ENCODE measurements at places on chromosomes 5 and 9.

GRCh38 chr5:83055166-83055565 is 22.0 kb downstream of the TMEM167A start:
- no peak for DNase-seq

GRCh38 chr9:126626127-126626925 is 12.6 kb downstream of the LMX1B start:
- peak; percentile 42 for DNase-seq

GRCh38 chr5:140842798-140843733 is 2.1 kb downstream of the PCDHA8 start:
- no peak for DNase-seq

- DNase-seq, result no peak
Observed at GRCh38 chr5:181224390-181225229, 1.5 kb downstream of the TRIM41 start.

DNA sequence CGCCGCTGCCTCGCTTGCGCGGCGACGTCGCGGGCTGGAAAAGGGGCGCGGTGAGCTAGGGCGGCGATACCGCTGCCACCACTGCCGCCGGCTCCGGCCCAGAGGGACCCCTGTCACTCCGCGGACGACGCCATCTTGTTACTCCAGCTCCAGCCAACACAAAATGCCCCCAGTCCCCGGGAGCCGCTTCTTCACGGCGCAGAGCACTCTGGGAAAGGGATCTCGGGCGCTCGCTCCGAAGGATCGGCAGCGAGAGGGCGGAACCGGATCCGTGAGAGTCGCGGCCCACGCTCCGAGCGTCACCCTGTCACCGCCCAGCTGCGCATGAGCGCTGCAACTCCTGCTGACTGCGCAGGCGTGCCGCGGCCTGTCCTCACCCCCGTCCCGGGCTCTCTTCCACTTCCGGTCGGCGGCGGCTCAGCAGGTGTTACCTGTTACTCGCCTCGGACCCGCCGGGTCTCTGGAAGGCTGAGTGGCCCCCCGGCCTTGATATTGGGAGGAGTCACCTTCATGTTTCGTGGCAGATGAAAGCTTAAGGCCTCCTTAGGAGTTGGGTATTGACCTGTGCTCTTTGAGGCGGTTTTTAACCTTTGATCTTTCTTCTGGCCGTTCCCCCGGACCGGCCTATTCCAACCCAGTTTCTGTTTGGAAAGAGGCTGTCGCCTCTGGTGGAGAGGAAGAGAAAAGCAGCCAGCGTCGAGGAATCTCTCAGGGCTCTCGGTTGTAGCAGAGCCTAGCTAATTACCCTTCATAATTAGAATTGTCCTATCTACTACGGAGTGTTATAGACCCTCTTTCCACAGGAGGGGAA is at the start of gene CSNK1A1:
CSNK1A1 (minus strand) TSS at position 213 of the 811 bp plus-strand sequence. CDS start 475 bp downstream, outside the sequence.
- peak; percentile 92 for DNase-seq

DNA sequence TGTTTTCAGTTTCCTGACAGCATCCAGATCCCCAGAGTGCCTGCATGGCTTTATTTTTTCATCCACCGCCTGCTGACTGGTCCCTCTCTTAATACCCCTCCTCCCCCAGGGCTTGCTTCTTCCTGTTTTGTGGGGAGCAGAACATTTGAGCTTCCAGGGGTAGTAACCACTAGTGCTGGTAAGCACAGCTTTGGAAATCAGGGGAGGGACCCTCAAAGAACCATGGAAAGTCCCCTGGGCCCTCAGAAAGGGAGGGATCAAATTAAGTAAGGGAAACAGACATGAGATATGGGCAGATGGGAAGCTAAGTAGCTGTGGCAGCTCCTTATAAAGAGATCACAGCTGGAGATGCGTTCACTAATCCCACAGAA is 26.8 kb downstream of the GRIA1 start:
- no peak for DNase-seq

GRCh38 chr9:126301985-126302603 is 24.5 kb upstream of the MVB12B start:
- peak; percentile 83 for DNase-seq

DNA sequence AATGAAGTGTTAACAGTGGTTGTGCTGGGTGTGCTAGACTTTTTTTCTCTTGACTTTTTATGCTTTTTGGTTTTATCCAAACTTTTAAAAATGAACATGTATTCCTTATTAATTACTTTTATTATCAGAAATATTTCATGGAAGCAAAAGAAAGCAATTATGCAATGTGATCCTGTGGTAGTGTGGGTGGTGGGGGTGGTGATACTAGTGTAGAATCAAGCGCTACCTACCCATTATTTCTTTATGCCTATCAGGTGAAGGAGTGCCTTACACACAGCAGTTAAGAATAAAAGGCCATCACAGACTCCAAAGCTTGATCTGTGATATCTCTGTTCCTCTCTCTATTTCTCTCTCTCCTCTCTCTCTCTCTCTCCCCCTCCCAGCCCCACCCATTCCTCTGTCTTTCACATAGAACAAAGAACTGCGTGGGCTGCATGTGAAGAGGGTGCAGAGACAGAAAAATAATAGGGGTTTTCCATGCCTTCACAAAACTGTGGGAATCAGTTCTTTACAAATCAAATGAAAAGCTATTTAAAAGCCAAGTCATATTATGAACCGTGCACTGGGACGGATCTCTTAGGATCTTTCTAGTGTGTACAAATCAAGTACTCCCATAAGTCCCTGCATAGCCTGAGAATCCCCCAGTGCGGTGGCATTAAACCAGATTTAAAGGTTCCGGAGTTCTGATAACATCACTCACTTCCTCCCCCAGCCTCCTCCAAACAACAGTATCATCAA is 351.2 kb downstream of the RAB3C start:
- DNase-seq, result no peak

- DNase-seq, result peak; percentile 63
Observed at GRCh38 chr5:174531782-174532191, 192.6 kb upstream of the MSX2 start.

- no peak for DNase-seq
Observed at GRCh38 chr5:169012450-169012849, 288.5 kb downstream of the SLIT3 start.

GRCh38 chr9:72384710-72385485 is 19.9 kb upstream of the ZFAND5 start:
- DNase-seq, result no peak

DNA sequence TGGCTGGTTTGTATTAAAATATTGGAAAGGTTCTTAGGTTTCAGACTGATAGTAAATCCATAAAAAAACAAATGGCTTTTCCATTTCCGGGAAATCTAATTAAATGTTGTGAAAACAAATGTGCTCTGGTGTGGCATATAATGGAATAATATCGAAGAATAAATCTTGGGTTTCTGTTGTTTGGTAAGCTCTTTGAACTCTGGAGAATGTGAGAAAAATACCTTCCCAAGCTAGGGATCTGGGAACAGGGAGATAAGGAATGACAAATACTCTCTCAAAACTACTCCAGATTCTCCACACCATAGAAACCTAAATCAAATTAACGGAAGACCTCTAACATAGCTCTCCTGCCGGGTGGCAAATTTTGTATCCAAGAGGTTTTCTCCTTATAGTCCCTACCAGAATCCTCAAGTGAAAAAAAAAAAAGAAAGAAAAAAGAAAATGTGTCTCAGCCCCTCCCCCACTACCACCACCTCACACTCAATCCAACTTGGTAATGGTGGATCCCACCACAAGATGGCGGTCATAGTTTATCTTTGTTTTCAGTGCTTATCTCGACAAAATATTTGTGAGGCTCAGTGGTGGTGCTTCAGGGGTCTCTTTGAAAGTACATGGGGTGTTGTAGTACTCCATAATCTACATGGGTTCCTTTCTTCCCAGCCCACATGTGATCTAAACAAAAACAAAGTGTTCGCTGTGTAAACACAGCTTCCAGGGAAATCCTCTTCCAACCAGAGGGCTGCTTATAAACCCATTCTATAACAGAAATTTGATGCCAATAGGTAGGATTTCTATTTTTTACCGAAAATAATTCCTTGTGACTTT is 54.5 kb upstream of the FST start:
- DNase-seq, result peak; percentile 55

GRCh38 chr9:9337129-9337528 is 1275.7 kb downstream of the PTPRD start:
- DNase-seq, result no peak

DNA sequence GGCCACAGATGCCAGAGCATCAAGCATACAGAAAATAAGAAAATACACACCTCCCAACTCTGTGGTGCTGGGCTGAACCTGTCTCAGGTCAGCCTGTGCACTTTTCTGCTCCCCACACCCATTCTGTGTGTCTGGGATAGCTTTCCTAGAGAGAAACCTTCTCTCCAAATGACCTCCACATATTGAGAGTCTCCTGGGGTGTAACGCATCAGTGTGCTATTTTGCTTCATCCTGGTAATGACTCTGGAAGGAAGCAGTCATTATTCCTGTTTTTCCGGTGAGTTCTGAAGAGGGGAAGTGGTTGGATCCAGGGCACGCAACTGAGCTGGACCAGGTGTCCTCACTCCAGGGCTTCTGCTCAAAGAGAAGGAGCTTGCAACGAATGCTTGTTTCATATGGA is 73.2 kb upstream of the SH3PXD2B start:
- DNase-seq, result no peak

GRCh38 chr5:41656597-41656996 is 146.2 kb upstream of the PLCXD3 start:
- peak; percentile 29 for DNase-seq

- no peak for DNase-seq
Observed at GRCh38 chr5:9562141-9562540, 16.3 kb upstream of the SEMA5A start.

- no peak for DNase-seq
Observed at GRCh38 chr5:10501554-10502075, 59.9 kb downstream of the ROPN1L start.

- DNase-seq, result no peak
Observed at GRCh38 chr5:134541736-134542376, 16.4 kb downstream of the JADE2 start.

DNA sequence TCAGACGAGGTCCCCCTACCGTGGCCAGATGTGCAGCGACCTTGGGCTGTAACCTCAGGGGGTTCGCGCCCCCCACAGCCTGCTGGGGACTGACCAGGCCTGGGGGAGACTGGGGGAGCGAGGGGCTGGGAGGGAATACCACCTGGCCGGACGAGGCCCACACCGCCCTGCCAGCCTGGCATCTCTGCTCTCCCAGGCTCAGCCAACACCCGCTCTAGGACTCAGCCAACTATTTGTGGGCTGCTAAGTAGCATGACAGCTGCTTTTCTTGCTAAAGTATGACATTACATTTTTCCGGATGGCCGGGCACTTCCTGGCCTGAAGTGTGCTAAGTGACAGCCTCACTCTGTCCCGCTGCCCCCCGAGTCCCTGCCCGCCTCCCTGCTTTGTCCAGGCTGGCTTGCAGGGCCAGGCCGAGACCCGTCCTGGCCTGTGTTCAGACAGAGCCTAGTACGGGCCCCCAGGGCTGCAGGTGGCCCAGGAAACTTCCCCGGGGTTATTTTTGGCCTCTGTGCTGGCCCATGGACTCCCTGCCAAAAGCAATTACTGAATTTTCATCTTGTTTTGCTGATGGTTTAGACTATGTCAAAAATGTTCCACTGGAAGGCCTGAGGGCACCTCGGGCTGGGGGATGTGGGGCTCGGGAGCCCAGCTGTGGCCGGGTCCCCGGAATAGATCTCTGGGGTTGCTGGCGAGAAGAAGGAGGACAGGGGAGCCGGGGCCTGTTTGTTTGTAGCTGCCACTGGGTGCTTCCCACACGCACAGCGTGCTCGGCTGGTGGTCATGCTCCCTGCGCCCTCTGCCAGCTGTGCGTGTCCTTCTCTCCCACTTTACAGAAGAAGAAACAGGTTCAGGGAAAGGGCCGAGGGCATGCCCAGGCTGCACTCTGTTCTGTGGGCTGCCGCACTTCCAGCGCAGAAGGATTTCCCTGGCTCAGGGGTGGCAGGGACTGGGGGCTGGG is 13.4 kb upstream of the SLC2A6 start:
- peak; percentile 20 for DNase-seq

GRCh38 chr5:464843-465590 is 22.0 kb downstream of the EXOC3 start:
- DNase-seq, result no peak

GRCh38 chr9:70119786-70120185 is 76.1 kb downstream of the MAMDC2 start:
- DNase-seq, result no peak

DNA sequence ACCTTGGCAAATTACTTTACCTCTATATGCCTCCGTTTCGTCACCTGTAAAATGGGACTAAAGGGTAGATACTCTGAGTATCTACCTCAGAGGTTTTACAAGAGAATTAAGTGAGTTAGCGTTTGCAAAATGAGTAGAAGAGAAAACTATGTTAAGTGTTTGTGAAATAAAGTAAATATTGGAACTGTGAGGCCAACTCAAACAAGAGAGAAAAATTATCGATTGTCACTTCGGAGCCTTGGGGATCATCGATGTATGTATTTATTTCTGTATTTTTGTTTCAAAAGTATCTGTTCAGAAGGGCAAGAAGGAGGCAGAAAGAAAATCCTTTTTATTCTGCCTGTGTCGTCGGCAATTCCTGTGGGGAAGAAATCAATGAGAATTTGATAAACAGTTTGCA is 25.8 kb upstream of the C5orf58 start:
- DNase-seq, result no peak

DNA sequence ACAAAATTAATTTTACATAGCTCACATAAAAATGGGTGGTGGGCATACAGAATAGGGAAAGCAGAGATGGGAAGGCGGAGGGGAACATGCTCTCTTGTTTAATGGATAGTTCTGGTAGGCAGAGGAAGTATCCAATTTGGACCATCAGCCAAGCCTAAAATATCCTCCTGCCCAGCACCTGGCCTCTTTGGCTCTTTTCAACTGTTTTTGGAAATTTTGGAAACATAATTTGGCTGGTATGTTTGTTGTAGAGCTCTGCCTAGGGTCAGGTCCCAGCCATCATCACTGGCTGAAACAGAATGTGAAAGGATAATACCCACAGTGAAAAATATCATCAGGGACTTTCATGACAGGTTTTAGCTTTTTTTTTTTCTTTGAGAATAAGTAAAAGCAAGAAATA is 467.3 kb upstream of the DMAC1 start:
- DNase-seq, result no peak

DNA sequence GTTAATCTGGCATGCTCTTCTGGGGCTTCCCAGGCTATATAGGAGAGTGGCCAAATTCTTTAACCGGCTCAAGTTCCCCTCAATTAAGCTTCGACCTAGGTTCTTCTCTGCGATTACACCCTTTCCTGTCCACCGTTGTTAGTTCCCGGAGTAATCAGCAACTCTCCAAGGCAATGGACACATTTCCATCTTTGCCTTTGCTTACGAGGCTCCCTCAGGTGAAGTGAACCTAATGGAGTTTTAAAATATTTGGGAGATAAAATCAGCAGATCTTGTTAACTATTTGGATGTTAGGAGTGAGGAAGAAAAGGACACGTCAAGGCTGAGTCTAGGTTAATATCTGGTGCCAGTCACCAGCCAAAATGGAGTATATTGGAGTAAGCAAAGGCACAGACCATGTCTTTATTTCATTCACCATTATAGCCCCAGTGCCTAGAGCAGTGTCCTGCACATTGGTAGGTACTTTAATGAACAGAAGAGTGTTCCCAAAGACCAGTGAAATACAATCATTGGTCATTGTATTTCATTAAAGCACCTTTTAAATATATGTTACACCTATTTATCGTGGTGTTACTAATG is 515 bp downstream of the UTP15 start:
- no peak for DNase-seq

All from NCI-H1417 (cell line).